ENCODE measurements at places on chromosomes 6 and 20. TPM values are rescaled to one million over a fixed set of nuclear protein-coding genes. Genes with fewer than 3 reads are reported as not detected.

SNRPB2 gene
- total RNA-seq: 42.7 TPM

PNISR gene
- total RNA-seq: 90.5 TPM

MYMX gene
- not detected for total RNA-seq

BFSP1 gene
- 1.5 TPM for total RNA-seq

VSX1 gene
- total RNA-seq: not detected

CGAS gene
- 7.4 TPM for total RNA-seq

OTOR gene
- not detected for total RNA-seq

OLIG3 gene
- total RNA-seq: not detected

MLIP gene
- not detected for total RNA-seq

RSPH4A gene
- 0.12 TPM for total RNA-seq

SYCP2L gene
- total RNA-seq: not detected

C6orf15 gene
- not detected for total RNA-seq

SLC25A27 gene
- 7.9 TPM for total RNA-seq

SASH1 gene
- 26.1 TPM for total RNA-seq

FOXC1 gene
- 1.5 TPM for total RNA-seq

PBOV1 gene
- total RNA-seq: not detected

GCNT2 gene
- total RNA-seq: 0.22 TPM

SPACA1 gene
- not detected for total RNA-seq

CST1 gene
- 6.9 TPM for total RNA-seq

FOXQ1 gene
- total RNA-seq: not detected

TAAR6 gene
- total RNA-seq: not detected

Measured in uterine smooth muscle cell (primary cell).